Lower lobe of right lung (tissue), 2 donors: ENCODE measurements at places on chromosomes 3 and 15. TPM values are rescaled to one million over a fixed set of nuclear protein-coding genes. Genes with fewer than 3 reads are reported as not detected.
A peak's percentile ranks its signal among the peaks of the same experiment; 100 is the strongest.

Gene IL5RA
- total RNA-seq = 5.6 TPM

GRCh38 chr15:31444844-31445243 lies 118.2 kb downstream of the KLF13 start:
- DNase-seq = no peak
- H3K4me1 ChIP-seq = peaks cover 40% of the 10 kb centered on the region
- no peak overlapping the region for H3K4me3 ChIP-seq
- H3K27me3 ChIP-seq = no peaks in the 10 kb centered on the region
- no peak overlapping the region for H3K27ac ChIP-seq

DNA sequence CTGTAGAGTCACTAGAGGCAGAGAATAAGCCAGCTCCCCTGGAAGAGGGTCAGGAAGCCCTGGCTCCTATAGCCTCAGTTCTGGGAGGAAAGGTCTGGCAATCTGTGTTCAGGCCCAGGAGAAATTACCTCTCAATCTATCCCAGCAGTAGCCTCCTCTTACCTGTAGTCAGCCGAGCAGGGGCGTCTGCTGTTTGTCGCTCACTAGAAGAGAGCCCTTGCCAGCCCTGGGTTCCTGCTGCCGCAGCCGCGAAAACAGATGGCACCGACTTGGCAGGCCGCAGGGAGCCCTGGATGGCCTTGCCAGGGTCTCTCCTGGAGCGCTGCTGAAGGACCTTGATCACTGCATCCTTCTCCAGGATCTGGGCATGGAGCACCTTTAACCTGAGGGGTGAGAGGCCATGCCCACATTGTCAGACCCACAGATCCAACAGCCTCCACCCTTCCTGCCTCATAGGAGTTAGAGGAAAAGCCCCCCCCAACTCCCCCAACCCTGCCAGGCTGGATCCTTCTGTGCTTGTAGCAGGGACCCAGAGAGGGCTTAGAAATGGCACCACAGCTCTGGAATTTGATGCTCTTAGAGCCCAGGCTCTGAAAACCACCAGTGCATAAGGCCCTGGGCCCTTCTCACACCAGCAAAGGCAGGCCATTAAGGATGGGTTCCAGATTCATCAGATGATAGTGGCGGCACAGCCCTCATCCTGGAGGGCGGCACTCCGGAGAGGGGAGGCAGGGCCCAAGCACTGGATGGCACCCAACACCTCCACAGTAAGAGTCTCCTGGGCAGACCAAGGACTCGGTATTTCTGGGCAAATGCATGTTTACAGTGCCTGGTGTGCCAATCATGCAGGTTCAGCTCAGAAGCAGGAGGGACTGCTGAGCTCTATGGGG lies 14.9 kb downstream of the AMOTL2 start:
- peaks cover 95% of the 10 kb centered on the region for H3K36me3 ChIP-seq
- peaks cover 7% of the 10 kb centered on the region for H3K27me3 ChIP-seq
- peak overlapping the region; percentile 86 for H3K27ac ChIP-seq
- peaks cover 99% of the 10 kb centered on the region for H3K4me1 ChIP-seq

DNA sequence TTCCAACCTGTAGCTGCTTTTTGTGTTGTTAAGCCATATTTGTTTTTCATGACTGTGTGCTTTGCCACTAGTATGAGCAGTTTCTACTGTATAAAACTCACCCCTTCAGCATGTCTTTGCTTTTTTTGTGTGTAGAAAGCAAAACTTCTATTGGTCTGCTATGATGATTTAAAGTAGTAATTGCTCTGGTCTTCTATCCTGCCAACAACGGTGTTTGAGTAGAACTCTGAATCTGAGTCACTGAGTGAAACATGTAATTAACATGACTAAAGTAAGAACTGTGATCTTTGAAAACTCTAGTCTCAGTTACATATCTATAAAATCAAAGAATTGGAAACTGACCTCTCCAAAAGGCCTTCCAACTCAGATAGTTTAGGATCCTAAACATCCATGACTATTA lies 133.6 kb downstream of the TPRG1 start:
- H3K27me3 ChIP-seq = no peaks in the 10 kb centered on the region
- no peaks in the 10 kb centered on the region for H3K36me3 ChIP-seq
- H3K4me1 ChIP-seq = no peaks in the 10 kb centered on the region
- H3K27ac ChIP-seq = peak overlapping the region; percentile 80

- DNase-seq = no peak
- no peak overlapping the region for H3K4me3 ChIP-seq
- H3K27ac ChIP-seq = no peak overlapping the region
- no peaks in the 10 kb centered on the region for H3K36me3 ChIP-seq
- H3K4me1 ChIP-seq = no peaks in the 10 kb centered on the region
Measured at GRCh38 chr3:139506766-139507165, 30.4 kb upstream of the RBP2 start.

DNA sequence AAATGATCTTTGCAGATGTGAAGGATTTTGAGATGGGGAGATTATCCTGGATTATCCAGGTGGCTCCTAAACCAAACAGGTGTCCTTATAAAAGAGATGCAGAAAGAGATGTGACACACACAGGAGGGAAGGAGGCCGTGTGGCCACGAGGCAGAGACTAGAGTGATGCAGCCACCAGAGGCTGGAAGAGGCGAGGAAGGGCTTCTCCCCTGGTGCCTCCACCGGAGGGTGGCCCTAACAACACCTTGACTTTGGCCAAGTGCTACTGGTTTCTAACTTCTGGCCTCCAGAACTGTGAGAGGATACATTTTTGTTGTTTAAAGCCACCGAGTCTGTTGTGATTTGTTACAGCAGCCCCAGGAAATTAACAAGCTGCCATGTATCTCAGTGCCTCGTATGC lies 127.1 kb downstream of the ASB7 start:
- no peak for DNase-seq
- H3K36me3 ChIP-seq = no peaks in the 10 kb centered on the region
- no peak overlapping the region for H3K4me3 ChIP-seq
- peaks cover 7% of the 10 kb centered on the region for H3K4me1 ChIP-seq

DNA sequence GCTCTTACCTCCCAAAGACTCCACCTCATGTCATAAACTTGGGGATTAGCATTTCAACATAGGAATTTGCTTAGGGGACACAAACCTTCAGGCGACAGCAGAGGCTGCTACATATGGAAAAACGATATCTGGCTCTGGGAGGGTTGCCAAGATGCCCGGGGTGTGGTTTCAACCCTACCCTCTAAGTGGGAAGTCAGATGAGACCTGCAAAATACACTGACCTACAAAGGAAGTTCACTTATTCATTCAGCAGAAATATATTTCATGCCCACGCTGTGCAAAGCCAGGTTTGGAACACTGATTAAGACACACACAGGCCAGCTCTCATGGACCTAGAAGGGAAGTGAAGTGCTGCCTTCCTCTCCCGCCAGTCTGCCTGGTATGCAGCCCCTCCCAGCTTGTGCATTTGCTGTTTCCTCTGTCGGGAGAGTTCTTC lies 239.3 kb downstream of the FEZF2 start:
- no peak overlapping the region for H3K27ac ChIP-seq
- H3K36me3 ChIP-seq = no peaks in the 10 kb centered on the region
- no peaks in the 10 kb centered on the region for H3K27me3 ChIP-seq
- no peak for DNase-seq
- H3K4me3 ChIP-seq = no peak overlapping the region
- peaks cover 30% of the 10 kb centered on the region for H3K4me1 ChIP-seq

DNA sequence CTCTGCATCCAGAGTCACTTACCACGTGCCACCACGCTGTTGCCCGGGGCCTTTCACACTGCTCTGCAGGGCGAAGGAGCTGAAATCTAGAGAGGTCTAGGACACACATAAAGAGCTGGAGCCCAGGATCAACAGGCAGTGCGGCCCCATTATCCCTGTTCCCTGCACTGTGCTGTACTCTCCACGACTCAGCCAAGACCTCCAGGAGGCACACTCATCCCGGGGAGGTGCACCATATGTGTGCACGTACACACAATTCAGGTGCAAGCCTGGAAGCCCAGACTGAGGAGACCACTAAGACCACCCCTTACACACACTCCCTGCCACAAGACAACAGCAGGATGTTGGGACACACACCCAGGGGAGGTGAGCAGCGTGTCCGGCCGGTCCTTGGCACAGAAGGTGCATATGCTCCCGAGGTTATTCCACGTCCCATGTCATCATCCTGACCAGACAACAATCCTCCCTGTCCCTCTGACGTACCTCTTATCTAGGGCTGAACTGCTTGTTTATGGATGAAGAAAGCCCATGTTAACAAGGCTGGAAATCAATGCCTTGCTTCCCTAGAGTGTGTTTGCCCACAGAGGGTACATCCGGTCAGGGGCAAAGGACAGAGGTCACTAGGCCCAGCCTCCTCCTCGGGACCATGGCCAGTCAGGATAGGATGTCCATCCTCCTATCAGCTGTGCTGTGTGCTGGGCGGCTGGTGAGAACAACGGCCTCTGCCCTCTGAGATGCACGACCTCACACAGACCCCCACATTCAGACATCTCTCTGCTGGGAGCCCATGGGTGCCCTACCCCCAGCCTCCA lies 16.1 kb downstream of the KLF15 start:
- no peaks in the 10 kb centered on the region for H3K4me1 ChIP-seq
- peaks cover 12% of the 10 kb centered on the region for H3K36me3 ChIP-seq
- no peaks in the 10 kb centered on the region for H3K27me3 ChIP-seq
- peak; percentile 35 for DNase-seq
- H3K4me3 ChIP-seq = no peak overlapping the region

GRCh38 chr3:143363276-143363675 lies 243.7 kb downstream of the CHST2 start:
- no peak overlapping the region for H3K4me3 ChIP-seq
- H3K4me1 ChIP-seq = no peaks in the 10 kb centered on the region
- no peaks in the 10 kb centered on the region for H3K36me3 ChIP-seq
- no peaks in the 10 kb centered on the region for H3K27me3 ChIP-seq
